Activated T-cell treated with anti-CD3 and anti-CD28 coated beads, Interleukin-2, amount 50 U/mL, for 48 hours (primary cell): ENCODE measurements at places on chromosomes 5 and 9.

GRCh38 chr5:128857076-128857677, 108.1 kb upstream of the SLC27A6 start:
- DNase-seq: no peak

DNA sequence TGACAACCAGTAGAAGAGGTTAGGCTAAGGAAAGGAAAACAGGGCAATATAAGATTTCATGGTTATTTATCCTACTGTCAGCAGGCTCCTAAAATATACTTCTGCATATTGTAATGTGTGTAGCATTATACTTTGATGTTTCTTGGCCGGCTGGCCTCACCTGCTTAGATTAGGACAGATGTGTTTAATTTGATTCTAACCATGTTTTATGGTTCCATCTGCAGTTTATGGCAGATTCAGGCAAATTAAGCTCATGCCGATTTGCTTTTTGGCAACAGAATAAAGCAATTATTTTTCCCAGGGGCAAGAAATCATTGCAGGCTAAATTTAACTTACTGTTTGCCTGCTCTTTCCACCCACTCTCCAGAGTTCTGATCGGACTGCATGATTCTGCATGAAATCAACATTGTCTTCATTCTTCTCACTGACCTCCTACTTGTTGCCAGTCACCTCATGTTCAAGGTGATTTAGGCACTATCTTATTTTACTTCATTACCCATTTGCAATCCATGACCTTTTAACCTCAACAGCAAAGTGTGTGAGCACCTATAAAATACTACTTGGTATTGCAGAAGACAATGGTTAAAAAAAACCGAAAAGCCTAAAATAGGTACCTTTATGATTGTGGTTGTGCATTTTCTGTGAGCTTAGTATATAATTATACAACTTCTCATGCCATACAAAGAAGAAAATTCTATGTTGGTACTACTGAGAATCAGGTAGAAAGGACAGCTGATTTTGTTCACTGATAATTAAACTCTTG, 125.2 kb downstream of the EDIL3 start:
- DNase-seq: no peak

GRCh38 chr5:26416911-26417310, 621.5 kb downstream of the CDH9 start:
- DNase-seq: no peak

DNA sequence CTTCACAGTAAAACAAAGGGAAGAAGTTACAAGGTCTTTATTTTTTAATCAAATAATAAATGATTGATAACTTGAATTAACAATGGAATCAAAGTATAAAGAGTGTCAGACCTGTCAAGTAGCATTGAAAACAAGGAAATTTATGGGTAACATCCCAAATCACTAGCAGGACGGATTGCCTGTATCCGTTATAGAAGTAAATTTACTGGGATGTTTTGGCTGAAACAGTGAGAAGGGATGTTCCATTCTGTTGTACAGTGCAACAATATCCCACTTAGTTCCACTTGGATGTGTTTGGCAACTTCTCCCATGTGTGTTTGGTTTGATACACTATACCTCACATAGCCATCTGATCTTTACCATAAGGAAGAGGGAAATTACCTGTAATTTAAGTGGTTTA, 421.0 kb upstream of the CHD1 start:
- DNase-seq: no peak

- no peak for DNase-seq
These were observed 53.1 kb upstream of the RASEF start for GRCh38 chr9:83116026-83116425.

GRCh38 chr5:116466727-116467464, 107.7 kb downstream of the SEMA6A start:
- no peak for DNase-seq

DNA sequence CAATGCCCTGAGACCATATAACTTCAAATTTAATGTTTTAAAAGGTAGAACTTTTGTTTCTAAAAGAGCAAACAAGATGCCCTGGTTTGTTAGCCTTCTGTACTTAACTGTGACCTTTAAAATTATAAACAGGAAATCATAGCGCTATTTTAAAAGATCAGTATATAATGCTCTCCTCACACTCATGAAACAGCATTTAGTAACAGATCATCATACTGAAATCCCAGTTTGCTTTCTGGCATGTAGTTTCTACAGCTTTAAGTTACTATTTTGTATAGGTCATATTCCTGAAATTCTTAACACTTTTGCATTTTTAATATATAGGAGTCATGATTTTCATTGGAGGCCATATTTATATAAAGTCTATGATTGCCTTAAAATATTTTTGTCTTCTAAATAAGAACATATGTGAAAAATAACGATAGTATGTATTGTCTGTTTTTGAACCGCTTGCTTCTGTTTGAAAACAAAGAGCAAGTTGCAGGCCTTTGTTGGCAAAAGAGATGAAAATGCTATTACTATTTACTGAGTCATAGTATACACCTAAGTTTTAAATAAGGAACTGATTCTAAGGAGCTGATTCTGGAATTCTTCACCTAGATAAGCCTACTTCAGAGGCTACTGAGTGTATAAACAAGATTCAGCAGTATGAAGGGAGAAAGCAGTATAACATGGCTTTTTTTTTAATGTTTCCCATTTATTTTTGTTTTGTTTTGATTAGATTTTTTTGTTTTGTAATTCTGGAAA, 20.5 kb downstream of the SRFBP1 start:
- no peak for DNase-seq
